ENCODE measurements at places on chromosomes 1 and 21.

GRCh38 chr1:150619576-150620509 is 9.6 kb downstream of the ENSA start:
- DNase-seq, result no peak

- no peak for DNase-seq
These were observed 78.3 kb upstream of the KCNK2 start for GRCh38 chr1:215004121-215004827.

DNA sequence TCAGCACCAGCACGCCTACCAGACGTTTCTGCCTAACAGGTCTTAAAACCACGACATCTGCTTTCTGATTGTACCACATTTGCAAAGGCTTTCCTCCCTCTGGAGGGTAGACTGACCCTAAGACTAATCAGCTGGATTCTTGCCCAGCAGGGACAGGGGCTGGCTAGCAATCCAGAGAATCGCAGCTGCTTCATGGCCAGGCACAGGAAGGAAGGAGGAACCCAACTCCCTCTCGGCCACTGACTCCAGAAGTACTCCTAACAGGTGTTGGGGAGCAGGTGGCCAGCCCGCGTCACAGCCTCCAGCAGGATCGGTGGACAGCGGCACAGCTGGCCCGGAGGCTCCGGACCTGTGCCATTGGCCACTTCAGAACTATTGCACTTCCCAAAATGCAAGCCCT is 180.8 kb downstream of the NPHP4 start:
- DNase-seq, result no peak

- no peak for DNase-seq
These were observed 21.5 kb upstream of the MYSM1 start for GRCh38 chr1:58721247-58721820.

GRCh38 chr1:235974616-235975015 is 90.3 kb downstream of the NID1 start:
- no peak for DNase-seq

DNA sequence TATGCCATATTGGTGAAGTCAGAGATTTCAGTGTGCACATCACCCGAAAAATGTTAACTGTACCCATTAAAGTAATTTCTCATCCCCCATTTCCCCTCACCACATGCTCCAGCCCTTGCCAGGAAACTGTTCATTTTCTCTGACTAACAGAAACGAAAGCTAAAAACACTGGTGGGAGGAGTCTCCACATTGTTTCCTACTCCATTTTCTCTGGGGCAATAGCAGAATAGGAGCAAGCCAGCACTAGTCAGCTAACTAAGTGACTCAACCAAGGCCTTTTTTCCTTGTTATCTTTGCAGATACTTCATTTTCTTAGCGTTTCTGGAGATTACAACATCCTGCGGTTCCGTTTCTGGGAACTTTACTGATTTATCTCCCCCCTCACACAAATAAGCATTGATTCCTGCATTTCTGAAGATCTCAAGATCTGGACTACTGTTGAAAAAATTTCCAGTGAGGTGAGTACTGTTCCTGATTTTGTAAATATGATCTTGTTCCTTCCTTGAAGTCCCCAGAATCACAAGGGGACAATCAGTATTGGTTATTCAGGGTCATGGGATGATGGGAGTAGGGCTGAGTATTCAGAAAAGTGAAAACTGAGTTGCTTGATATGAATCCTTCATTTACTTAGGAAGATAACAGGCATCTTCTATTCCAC is at the start of gene IFI16:
TSS of gene IFI16 (plus strand) at position 204 of the 658 bp plus-strand sequence. CDS start 4,774 bp downstream, outside the sequence.
- peak; percentile 78 for DNase-seq

GRCh38 chr1:39370602-39371001 is 120.8 kb upstream of the BMP8A start:
- no peak for DNase-seq

- DNase-seq, result no peak
These were observed 7.6 kb upstream of the HHAT start for GRCh38 chr1:210321131-210321530.

DNA sequence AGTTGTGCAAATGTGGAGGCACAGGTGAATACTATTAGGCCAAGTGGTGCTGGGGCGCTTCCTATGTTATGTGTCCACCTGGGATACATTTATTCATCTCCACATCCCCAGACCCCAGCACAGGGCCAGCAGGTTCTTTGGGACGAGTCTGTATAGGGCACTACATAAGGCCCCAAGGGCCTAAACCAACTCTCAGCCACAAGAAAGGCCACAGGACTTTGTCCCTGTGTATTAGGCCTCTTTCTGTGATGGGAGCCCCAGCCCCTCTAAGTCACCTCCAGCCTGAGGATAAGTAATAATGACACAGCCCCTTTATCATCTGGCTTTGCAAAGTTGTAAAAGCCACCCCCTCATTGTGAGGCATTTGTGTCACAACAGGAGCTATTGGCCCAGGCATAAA is 79.2 kb upstream of the CD1D start:
- DNase-seq, result no peak

- DNase-seq, result no peak
These were observed 126.5 kb downstream of the C1orf94 start for GRCh38 chr1:34303218-34303617.

GRCh38 chr1:24897263-24898151 is 32.6 kb downstream of the RUNX3 start:
- no peak for DNase-seq

DNA sequence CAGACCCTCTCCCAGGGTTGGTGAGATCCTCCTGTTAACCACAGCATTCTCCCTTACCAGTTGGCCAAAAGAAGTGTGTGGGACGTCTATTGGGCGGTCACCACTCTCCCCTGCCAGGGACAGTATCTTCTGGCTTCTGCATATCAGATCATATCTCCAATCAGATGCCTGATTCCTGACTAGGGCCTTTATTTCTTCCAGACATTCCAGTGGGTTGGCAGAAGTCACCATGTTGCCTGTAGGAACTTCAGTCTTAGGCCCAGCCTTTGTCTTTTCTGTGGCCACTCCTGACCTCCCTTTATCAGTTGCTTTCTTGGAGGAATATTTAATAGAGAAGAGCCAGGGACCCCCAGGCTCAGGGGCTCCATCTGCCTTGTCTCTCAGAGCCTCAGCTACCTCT is 130.4 kb upstream of the F3 start:
- no peak for DNase-seq

DNA sequence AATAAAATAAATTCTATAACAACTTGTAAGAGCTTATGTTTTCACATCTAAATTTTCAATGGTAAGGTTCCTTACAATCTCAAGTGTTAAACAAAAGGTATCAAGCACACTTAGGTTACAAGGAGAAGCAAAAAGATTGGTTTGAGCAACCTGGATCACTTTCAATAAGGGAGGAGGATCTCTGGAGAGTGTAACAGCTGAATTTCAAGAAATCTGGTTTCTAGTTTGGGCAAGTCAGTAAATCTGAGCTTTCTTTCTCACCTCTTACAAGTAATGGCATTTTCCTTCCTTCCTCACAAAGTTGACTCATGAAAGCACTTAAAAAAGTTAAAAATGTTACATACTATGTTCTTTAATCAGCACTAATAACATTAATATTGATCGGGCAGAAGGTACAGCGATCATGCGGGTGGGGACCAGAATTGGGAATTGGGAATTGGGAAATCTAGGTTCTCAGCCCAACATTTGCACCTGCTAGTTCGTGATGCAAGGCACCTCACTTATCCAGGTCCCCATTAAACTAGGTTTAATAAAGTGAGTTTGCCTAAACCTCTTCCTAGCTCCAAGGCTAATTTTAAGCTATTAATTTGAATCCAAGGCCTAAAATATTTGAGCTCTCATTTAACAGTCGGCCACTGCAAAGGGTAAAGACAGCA is 3.1 kb downstream of the NUCKS1 start:
- no peak for DNase-seq

DNA sequence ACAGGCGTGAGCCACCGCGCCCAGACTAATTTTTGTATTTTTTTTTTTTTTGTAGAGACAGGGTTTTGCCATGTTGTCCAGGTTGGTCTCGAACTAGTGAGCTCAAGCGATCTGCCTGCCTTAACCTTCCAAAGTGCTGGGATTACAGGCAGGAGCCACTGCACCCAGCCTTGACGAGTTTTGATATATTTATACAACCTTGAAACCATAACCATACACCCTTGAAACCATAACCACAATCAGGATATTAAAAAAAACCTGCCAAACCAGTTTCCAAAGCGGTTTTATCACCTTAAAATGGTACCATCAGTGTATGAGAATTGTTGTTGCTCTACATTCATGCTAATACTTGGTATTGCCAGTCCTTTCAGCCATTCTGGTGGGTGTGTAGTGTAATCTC is 3.7 kb upstream of the PHACTR4 start:
- no peak for DNase-seq

GRCh38 chr1:203763505-203763904 is 1.5 kb upstream of the LAX1 start:
- DNase-seq, result no peak

DNA sequence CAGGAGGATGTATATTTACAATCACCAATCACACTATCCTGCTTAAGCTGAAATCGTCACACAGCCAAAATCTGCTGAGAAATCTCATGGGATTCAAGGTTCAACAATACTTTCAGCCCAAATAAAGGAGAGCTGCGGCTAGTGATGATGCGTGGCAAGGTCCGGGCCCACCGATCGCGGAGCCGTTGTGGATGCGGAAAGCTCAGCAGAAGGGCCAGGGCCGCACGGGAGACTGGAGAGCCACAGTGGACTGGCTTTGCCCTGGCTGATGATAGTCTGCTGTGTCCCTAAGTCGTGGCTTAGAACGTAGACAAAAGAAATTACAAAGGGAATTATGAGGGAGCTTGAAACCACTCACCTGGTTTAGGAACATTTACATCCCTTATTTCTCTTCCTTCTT is 48.0 kb upstream of the SSX2IP start:
- DNase-seq, result no peak

DNA sequence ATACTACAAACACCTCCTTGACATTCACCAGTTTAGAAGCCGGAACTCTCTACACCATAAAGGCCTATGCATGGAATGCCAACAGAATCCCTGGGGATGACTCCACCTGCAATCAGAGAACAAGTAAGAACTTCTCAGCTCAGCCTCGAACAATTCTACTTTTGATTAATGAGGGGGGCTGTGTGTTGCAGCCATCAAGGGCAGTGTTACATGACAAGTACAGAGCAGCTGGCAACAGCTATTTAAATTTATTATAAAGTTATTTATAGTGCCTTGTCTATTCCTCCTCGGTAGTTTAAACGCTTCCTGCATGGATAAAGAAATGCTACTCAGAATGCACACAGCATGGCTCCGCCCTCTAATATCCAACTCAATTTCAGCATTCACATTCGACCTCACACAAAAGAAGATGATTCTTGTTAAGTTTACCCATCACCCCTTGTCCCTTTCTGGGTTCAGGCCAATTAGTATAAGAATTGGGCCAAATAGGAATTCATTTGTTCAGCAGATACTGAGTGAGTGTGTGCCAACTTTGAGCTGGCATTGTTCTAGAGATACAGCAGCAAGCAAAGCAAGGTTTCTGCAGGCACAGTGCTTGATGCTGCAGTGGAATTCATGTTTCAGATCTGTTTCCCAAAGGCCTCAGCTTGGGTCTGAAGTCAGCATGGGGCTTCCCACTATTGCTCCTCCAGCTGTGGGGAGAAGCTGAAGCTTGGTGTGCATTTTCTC is 6.4 kb downstream of the FNDC7 start:
- DNase-seq, result no peak

DNA sequence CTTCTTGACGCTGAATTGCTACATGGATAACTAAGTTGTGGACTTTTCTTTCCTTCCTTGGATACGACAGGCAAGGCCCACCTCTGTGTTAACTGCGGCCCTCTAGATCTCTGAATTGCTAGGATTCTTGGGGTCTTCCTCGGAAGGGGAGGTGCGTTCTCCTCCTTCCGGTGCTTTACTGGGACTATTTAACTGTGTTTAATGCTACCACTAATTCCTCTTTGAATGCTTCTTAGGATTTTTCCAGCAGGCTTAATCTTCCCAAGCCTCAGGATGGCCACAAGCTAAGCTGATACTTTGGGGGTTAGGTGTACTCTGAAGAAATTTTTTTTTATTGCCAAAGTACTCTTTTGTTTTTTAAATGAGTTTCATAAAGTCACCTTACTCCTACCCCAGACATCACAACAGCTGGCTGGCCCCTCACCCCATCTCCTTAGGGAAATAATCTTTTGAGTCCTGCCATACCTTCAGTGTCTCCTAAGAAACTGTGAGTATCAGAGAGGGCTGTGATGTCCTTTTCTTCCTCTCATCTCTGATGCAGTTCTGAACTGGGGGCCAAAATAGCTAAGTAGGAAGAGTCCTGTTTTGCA is 21.4 kb downstream of the KIRREL1 start:
- no peak for DNase-seq

DNA sequence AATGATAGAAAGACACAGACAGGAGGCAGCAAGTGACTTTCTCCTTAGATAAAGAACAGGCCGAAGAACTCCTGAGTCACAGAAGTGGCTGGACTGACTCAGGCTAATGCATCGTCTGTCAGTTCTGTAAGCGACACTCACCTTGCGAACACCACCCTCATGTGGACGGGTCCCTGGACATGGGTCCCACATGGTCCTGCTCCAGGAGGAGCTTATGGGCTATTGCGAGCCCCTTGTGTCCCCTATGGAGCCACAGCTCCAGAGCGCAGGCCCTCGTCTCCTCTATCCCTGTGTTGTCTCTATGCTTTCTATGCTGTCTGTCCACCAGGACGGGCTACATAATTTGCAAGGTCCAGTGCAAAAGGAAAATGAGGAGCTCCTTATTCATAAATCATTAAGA is 85.8 kb downstream of the TRABD2B start:
- no peak for DNase-seq

GRCh38 chr1:214503553-214503952 is 47.8 kb downstream of the PTPN14 start:
- no peak for DNase-seq

DNA sequence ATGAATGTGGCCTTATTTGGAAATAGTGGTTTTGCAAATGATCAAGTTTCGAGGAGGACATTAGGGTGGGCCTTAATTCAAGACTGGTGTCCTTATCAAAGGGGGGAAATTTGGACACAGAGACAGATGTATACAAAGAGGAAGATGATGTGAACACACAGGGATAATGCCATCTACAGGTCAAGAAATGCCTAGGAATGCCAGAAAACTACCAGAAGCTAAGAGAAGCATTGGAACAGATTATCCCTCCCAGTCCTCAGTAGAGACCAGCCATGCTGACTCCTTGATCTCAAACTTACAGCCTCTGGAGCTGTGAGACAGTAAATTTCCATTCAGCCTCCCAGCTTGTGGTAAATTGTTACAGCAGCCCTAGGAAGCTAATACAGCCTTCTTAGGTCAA is 151.4 kb downstream of the PTGER3 start:
- DNase-seq, result no peak
